ENCODE measurements at places on chromosomes 12 and 14.

GRCh38 chr12:64733857-64734256 lies 25.3 kb downstream of the GNS start:
- DNase-seq = no peak

DNA sequence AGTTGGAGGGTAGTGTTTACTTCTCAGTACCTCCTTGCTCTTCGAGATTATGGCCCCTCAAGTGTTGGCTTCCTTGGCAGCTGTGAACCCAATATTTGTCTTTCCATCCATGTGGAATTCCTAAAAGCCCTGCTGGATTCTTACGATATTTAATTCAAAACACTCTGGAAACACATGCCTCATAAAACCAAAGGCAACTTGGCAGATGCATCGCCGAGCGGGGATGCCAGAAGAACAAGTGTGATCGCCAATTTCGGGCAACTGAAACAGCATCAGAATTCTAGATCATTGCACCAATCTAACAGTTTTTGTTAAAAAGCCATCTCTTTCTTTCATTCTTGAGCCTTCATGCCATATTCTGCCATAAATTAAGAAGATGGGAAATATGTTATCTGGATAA lies 934.4 kb downstream of the AACS start:
- no peak for DNase-seq

GRCh38 chr12:79200176-79200575 lies 335.6 kb downstream of the SYT1 start:
- DNase-seq = no peak

DNA sequence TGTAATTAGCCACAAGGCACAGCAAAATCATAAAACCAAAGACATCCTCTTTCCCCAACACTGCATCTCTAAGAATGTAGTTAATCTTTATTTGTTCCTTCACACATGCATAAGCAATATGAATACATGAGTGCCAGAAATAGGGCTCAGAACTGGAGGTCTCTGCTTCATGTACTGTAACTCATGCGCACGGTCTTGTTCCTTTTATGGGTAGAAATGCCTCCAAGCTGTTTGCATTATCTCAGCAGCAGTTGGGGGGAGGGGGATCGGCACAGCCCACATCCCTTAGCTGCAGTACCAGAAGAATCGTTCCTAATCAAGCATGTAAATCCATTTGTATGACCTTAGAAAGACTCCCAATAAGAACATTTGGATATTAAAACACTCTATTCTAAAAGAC lies 20.0 kb downstream of the RHOJ start:
- DNase-seq = no peak

DNA sequence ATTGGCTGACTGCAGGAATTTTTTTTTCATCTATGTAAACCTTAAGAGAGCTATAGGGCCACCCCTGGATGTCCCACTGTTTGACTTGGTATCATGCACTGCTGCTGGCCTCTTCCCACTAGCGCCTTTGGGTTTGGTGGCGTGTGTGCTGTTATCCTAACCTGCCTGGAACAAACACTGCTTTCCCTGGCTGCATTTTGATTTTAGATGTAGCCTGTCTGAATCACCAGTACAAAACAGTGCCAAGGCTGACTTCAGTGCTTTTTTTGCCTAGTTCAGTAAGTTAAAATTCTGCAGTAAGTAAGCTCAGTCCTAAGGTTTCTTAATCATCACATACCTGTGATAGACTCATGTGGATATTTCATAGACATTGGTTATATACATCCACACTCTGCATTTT lies 99.2 kb downstream of the EML1 start:
- no peak for DNase-seq

- DNase-seq = no peak
Observed at GRCh38 chr12:1297206-1297605, 297.2 kb downstream of the FBXL14 start.

GRCh38 chr14:81208489-81208888 lies 12.3 kb downstream of the GTF2A1 start:
- no peak for DNase-seq

DNA sequence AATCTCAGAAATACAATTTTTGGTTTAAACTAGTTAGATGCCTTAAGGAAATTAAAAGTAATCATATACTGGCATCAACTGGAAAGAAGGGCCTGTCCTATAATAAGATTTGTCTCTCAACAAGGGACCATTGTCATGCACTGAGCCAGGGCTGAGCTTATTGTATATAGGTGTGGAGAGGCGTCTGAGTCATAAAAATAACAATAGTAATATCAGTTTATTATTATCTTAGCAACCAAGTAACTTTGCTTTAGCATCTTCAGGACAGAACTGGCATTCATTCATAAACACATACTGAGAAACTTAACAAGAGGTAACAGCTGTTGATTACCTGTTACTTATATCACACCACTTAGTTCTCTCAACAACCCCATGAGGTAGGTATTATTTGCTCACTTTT lies 7.1 kb downstream of the KRT75 start:
- DNase-seq = no peak

GRCh38 chr12:117897372-117898161 lies 71.2 kb downstream of the KSR2 start:
- no peak for DNase-seq

- DNase-seq = no peak
Observed at GRCh38 chr14:53946404-53947093, 10.1 kb downstream of the BMP4 start.

DNA sequence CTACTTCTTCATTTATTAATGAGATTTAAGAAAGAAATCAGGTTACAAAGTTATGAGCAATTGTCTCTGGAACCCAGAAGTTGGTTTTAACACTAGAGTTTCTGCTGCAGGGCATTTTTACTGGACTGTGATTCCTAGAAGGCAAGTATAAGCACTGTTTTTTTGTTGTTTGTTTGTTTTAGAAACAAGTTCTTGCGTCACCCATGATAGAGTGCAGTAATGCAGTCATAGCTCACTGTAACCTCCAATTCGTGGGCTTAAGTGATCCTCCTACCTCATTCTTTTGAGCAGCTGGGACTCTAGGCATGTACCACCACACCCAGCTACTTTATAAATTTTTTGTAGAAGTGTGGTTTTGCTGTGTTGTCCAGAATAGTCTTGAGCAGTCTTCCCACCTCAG lies 25.6 kb downstream of the RAP1B start:
- no peak for DNase-seq

DNA sequence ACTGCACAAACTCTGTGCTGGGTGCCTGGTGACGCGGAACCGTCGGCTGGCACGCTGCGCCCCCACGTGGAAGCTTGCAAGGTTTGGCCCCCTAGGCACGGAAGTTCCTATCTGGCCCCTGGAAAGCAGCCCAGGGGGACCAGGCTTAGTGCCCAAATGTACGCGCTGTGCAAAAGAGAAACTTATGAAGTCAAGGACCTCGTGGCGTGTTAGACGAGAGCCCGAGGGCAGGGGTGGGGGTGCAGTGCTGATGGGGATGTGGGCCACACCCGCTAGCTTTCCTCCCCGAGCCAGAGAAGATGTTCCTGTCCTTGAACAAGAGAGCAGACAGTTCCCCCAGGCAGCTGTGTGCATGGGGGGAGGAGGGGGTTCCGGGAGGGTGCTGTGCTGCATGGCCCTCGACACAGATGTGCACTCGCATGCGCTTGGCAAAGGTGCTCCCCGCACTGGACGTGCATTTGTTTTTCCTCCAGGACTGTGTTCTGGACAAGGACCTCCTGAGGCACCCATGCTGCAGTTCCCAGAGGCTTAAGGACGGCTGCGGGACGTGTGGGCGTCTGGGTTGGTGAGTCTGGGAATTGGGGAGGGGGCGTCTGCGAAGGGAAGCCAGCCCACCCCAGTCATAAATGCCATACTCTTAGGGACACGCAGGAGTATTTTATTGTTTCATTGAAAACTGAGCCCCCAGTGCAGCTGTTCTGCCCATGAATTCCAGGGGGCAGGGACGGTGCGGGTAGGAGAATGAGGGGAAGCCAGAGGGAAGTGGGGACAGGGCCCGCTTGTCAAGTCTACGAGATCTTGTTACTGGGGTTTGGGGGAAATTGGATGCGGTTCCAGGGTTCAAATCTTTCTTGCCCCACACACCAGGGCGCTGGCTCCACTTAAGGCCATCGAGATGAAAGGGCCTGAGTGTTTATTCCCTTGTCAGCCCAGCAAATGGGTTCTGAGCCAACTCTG lies 80.0 kb downstream of the NTF3 start:
- no peak for DNase-seq

DNA sequence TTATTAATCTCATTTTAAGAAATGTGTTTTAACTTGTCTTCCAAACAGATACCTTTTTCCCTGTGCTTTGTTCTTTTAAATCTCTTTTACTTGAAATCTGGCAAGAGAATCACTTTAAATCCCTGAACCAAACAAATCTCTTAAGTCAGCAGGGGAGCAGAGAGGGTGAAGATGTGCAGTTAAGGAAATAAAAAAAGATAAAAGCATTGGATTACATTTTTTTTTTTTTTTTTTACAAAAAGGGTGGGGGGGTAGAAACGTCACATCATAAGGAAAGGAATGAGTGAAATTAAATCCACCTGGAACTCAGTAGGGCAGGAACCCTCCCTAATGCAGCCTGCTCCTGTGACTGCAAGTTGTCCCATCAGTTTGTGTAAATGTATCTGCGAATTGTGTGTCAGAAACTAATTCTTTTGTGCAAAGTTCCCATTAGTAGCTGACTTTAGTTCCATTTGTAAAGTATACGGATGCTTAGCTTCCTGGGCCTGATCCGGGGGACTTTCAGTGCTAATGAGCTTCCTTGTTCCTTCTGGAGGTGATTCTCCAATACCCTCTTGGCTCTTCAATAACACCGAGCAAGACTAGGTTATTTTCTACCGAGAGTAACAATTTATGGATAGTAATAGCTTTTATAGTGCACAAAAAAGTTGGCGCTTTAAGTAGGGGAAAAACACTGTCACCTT lies 1.5 kb downstream of the TTC6 start:
- DNase-seq = no peak

- no peak for DNase-seq
Observed at GRCh38 chr12:51863933-51864832, 15.7 kb upstream of the FIGNL2 start.

DNA sequence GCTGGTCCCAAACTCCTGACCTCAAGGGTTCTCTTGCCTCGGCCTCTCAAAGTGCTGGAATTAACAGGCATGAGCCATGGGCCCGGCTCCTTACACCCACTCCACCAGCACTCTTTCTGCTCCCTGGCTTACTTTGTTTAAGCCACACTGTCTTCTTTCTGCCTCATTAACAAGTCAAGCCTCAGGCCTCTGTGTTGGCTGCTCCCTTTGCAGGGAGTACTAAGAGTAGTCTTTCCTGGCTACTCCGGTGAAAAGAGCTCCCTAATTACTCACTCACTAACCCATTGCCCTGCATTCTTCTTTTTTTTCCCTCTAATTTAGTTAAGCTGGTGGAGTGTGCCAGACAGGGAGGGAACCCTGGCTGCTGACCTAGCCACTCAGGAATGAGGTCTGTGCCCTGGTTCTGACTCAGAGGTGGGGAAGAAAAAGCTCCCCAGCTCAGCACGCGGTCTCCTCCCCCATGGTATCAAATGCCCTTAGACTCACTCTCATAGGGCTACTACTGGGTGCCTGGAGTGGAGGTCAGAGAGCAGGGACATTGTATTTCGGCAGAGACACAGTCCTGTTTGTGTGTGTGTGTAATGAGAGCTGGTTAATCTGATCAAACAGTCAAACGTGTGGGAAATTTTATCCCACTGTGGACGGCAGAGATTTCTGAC lies 19.8 kb downstream of the GALNT6 start:
- DNase-seq = peak; percentile 71

DNA sequence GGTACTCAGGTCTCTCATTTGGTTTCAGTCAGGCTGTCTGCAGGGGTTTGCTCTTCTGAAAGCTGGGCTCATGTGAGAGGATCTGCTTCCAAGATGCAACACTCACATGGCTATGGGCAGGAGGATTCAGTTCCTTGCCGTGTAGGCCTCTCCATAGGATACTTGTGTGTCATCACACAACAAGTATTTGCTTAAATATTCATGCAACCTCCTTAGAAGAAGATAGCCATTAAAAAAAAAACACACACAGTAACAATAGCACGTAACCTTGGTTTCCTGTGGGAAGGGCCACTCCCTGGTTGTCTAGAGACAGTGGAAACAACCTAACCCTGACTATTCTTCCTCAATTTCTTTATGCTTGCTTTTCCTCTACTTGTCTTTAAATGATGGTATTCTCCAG lies 31.8 kb upstream of the CLEC4E start:
- DNase-seq = no peak

DNA sequence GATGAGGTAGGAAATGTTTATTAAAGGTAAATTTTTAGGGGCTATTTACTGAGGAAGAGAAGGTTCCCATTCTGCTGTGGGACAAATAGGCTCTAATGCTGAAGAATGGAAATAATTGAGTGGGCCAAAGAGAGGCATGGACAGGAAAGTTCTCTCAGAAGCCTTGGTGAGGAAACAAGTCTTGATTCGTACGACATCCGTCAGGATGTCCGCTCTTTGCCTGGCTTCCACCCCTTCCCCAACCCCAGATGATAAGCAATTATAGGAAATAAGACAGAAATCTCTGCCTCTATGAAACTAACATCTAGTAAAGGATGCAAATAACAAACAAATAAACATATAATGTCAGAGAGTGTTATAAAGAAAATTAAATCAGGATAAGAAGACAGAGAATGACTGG lies 91.7 kb upstream of the BCAT1 start:
- no peak for DNase-seq

DNA sequence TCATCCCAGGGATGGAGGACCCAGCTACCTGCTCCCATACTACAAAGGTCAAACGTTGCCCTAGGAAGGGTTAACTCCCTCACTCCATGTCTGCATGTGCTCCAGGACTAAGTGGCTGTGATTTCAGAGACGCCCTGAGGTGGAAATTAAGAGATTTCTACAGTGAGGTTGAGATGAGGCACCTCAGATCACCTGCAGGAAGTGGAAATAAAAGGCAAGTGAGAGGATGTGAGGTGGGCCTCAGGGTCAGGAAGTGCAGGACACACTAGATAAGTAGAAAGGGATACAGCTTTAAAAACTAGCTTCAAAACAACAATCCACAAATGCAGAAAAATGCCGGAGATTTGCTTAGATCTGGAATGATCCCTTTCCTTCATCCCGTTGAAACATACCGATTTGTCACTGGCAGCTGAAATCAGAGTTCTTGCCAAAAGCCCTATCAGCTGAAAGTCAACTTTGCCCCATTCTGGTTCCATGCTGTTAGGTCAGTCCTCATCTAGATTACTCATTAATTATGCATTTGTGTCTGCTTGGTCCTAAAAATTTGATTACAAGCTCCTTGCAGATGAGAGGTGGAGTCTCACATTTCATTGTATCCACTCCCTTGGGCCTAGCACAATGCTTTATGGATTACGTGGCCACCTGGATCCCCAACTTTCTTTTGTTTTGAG lies 6.6 kb downstream of the PLBD1 start:
- DNase-seq = no peak

- DNase-seq = no peak
Observed at GRCh38 chr14:72736308-72736707, 157.6 kb downstream of the DPF3 start.

DNA sequence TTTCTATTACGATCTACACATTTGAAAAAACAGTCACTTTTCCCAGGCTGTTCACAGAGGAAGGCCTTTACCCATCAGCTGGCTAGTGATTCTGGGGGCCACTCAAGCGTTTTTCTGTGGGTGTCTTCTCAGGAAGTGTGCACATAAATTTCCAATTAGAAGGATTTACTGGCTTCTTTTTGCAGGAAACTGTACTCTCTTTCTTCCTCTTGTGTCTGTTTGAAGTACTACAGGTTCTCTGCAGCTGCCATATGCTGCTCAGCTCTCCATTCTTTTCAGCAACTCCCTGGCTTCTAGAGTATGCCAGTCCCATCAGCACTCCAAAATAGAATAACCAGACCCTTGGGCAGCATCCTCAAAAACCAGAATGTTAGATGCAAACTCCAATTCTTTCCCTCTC lies 110.4 kb upstream of the NAV3 start:
- DNase-seq = no peak

GRCh38 chr14:21882226-21882625 lies 208.6 kb upstream of the OR4E1 start:
- DNase-seq = no peak

GRCh38 chr12:16258963-16259362 lies 18.5 kb downstream of the SLC15A5 start:
- DNase-seq = no peak

Data from brain pericyte (primary cell).